Effector CD4-positive, alpha-beta T cell (primary cell): ENCODE measurements at places on chromosomes 3 and 15.

DNA sequence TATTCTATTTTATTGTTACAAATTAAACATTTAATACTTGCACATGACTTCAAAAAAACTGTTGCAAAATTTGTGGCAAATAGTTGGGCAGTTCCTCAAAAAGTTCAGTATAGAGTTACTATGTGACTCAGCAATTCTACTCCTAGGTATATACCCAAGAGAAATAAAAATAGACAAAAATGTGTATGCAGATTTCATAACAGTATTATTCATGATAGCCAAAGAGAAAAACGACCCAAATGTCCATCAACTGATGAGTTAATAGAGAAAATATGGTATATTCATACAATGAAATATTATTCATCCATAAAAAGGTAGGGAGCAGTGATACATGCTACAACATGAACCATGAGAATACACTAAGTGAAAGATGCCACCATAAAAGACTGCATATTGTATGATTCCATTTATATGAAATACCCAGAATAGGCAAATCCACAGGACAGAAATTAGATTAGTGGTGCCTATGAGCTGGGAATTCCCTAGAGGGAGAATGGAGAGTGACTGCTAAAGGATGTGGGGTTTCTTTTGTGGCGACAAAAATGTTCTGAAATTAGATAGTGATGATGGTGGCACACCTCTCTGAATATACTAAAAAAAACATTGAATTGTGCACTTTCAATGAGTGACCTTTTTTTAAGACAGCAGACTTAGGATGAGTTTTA, 31.6 kb upstream of the CLASP2 start:
- DNase-seq = no peak

- DNase-seq = no peak
Observed at GRCh38 chr3:150130404-150131100, 159.9 kb upstream of the PFN2 start.

DNA sequence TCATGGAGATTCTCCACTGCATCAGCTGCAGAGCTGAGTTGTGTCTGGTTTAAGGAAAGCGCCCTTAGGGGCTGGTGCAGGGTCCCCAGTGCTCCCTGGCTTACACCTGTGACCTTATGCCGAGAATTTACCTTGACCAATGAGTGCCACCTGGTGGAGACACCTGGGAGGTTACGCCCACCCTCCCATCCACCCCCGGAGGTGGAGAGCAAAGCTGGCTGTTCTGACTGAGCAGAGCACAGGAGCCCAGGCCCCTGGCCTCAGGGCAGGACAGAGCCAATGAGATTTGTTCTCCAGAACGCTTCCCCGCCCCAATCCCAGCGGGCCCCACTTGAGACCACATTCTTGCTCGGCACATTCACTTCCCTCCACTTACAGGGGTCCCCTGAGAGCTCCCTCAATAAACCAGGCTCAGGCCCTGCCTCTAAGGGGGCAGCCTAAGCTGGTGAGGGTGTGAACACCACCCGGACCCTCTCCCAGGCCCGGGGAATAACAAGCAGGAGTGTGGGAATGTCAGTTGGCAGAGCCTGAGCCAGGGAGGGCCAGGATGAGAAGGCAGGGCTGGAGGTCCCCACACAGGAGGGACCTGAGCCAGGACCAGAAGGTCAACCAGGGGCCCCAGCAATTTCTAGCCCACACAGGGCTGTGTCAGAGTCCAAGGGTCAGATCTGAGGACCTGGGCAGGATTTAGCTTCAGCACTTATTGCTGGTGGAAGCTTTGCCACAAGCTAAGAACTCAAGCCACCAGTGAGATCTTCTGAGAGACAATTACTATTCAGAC, 117.1 kb downstream of the TPRA1 start:
- DNase-seq = no peak

DNA sequence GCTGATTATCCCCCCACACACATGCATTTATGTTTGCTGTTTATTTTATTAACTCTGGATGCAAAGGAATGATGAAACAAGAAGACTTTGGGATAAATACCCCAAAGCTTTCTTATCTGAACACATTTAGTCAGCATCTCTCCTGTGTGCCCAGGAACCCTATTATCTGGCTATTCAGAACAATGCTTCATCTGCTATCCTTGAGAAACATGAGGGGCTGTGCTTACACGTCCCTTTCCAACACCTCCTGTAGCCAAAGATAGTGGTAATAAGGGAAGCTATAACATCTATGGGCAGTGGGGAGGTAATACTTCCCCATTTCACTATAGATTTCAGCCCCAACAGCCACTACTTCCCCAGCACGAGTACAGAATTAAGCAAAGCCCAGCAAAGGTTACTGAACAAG, 94.7 kb downstream of the SSR3 start:
- no peak for DNase-seq

GRCh38 chr15:61173899-61174689, 55.0 kb downstream of the RORA start:
- no peak for DNase-seq

- no peak for DNase-seq
Observed at GRCh38 chr3:149152420-149152819, 23.0 kb downstream of the HPS3 start.

- DNase-seq = no peak
Observed at GRCh38 chr3:57577801-57578200, 19.3 kb downstream of the ARF4 start.

DNA sequence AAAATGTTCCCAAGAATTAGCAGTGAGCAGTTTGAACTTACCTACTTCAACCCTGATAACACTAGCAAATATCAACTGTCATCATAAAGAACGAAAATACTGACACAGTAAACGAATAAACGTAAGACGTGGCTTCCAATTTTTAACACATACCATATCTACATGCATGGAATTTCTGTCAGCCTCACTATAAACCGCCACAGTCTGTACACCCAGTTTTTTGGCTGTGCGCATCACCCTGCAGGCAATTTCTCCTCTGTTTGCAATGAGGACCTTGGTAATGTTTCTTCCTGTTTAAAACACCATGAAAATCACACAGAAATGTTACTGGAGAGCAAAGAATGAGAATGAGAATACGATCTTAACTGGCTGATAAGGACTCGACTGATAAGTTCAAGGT, 7.0 kb downstream of the MCCC1 start:
- DNase-seq = no peak

GRCh38 chr15:48899793-48900192, 21.9 kb downstream of the EID1 start:
- DNase-seq = no peak

GRCh38 chr15:73337187-73337586, 31.6 kb downstream of the HCN4 start:
- no peak for DNase-seq

DNA sequence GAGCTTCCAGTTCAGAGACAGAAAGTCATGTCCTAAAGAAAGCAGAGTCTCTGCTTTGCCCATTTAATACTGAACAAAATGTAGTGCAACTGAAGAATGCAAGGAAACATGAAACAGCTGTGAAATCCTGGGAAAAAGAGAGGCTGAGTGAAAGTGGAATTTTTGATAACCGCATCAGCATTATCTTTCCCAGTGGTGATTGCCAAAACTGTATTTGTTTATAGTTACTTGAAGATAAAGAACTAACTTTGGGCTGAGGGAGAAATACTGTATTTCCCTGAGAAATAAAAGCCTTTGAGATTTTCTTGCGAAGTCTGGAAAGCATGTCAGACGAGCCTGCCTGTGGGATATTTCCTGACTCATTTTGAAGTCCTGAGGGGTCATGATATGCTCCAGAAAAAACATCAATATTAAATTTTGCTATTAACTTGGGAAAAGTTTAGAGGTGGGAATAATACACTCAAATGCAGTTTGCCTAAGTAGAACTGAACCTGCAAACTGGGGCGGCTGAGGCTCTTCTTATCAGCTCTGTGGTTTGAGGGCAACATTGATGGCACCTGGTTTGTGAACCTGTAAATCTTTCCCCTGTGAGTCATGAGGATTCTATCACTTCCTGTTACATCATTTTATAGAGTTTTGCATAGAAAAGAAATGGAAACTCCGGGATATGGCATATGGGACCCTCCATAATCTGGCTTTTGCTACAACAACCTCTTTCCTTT, 855.3 kb downstream of the MCTP2 start:
- no peak for DNase-seq

GRCh38 chr15:99718421-99718820, 14.8 kb downstream of the LYSMD4 start:
- DNase-seq = no peak

GRCh38 chr3:151330379-151330778, 1.0 kb upstream of the P2RY13 start:
- DNase-seq = no peak

DNA sequence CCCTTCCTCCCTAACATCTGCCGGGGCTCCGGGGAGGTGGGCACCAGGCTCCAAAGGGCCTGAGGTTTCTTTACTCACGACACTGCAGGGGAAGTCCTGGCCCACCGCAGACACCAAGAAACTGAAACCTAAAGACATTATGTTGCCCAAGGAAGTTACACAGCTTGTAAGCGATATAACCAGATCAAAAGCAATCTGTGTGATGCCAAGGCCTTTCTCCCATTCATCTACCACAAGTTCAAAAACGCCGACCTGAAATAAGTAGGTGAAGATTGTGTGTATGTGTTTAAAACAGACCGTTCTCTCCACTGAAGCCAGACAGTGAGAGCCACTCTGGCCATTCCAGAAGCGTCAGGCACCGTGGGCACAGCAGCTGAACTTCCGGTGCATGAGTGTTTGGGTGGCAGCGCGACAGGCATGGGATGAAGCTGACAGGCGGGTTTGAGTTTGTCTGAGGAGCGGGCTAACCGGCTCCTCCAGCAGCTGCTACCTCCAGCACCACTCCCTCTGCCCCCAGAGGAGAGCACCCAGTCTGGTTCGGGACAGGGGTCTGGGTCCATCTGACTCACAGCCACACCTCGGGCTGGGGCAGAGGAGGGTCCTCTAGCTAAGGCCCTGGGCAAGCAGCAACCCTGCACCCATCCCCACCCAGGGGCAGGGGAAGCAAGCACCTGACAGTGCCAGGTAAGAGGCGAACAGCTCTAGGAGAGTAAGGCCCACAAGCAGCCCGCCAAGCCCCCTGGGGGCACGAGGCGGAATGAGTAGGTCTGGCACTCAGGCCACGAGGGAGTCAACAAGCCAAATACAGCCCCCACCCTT, 1.3 kb downstream of the TNK2 start:
- DNase-seq = peak; percentile 68

GRCh38 chr3:32454111-32454510, 48.5 kb downstream of the CMTM6 start:
- no peak for DNase-seq

DNA sequence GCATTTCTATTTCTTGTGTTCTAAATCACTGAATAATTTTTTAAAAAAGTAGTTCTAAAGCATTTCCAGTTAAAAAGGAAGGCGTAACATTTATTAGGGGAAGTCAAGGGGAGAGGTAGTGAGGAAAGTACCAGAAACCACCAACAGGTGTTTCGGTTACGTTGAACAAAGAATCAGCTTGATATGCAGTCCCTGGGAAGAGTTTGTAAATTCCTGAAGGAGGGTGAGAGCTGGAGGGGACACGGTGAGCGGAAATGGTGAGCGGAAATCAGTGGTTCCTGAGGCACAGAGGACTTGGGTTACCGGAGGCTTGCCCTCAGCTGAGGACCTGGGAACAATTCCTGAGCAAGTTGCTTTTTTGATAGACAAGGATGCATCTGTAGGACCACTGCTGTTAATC, 17.8 kb downstream of the MAP2K1 start:
- no peak for DNase-seq

- no peak for DNase-seq
Observed at GRCh38 chr3:40645883-40646282, 121.1 kb downstream of the ZNF621 start.

DNA sequence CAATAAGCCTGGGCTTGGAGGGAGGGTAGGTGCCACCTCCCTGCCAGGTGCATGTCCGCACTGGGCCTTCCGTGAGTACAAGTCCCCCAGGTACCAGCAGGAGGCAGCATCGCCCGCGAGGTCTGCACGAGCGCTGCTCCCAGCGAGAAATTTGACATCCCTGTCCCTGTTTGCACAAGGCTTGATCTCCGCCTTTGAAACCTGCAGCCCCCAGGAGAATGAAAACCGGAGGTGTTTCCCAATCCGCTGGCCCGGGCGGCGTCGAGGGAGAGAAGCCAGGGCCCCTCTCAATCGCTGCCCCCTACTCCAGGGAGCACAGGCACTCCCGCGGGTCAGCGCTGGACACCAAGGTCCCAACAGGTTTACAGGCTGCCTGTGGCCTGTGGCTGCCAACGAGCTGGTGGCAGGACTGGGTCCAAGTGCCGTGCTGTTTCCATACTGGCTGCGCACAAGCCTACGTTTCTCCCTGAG, 961 bp downstream of the HAPLN3 start:
- DNase-seq = peak; percentile 85

- DNase-seq = no peak
Observed at GRCh38 chr3:119025171-119025795, 9.4 kb downstream of the IGSF11 start.

DNA sequence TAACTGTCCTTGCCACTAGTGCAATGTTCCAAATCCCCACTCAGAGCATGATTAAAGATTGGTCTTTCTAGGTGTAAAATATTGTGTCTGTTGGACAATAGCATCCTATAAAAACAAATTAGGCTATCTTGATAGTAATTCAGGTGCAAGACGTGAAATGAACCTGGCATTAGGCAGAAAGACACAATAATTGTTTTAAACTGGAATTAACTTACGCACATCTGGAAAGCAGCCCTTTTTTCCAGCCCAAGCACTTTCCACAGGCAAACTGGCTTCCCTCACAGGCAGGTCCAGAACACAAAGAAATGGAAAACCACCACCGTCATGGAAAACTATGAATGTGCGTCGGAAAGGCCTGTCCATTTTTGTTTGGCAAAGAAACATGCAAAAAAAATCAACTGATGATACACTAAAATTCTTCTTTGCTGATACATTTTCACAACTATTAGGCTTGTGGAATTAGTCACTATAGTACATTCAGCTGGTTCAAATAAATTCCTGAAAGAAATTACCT, 474.7 kb upstream of the IL12A start:
- no peak for DNase-seq

DNA sequence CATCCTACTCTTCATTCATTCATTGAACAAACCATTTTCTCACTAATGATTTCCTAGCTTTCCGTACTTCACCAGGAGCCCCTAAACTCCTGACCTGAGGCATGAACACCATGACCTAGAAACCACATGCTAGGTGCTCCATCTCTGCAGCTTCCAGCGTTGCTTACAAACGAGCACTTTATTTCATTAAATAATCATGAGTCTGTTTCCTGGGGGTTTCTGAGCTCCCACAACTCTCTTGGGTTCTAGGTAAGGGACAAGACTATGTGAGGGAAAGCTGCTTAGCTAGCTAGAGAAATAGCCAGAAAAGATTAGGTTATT, 1.3 kb downstream of the MAP2K1 start:
- DNase-seq = no peak

- no peak for DNase-seq
Observed at GRCh38 chr3:99505200-99505599, 133.2 kb upstream of the COL8A1 start.
